GM23248 (cell line): ENCODE measurements at places on chromosomes 5 and 9. TPM values are rescaled to one million over a fixed set of nuclear protein-coding genes. Genes with fewer than 3 reads are reported as not detected.

The EXOC3 gene
- 32.4 and 39.9 TPM in 2 replicates for total RNA-seq

The GPR150 gene
- 1.1 TPM in 1 of 2 replicates, not detected in the other for total RNA-seq

The RLN2 gene
- not detected in 2 replicates for total RNA-seq

The KCTD16 gene
- 0.65 and 1.0 TPM in 2 replicates for total RNA-seq
